ENCODE measurements at places on chromosomes 6 and 20.

DNA sequence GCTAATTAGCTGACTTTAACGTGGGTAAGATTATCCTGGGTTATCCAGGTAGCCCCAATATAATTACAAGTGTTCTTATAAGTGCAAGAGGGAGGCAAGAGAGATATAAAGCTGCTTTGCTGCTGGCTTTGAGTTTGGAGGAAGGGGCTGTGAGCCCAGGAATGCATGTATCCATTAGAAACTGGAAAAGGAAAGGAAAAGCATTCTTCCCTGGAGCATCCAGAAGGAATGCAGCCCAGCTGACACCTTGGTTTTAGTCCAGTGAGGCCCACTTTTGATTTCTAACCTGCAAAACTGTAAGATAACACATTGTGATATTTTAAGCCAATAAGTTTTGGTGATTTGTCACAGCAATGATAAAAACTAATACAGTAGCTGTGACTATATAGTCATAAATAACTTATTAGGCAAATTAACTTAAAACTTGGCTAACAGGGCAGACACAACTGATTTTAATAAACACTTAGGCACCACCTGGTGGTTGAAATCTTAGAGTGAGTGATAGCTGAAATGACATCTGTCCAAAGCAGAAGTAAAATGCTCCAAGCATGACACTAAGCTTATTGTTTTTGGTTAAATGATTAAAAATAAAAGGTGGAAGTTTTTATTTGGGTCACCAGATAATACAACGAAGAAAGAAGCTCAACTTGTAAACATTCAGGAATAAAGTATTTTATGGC lies 35.6 kb downstream of the ADGRF4 start:
- DNase-seq: no peak

DNA sequence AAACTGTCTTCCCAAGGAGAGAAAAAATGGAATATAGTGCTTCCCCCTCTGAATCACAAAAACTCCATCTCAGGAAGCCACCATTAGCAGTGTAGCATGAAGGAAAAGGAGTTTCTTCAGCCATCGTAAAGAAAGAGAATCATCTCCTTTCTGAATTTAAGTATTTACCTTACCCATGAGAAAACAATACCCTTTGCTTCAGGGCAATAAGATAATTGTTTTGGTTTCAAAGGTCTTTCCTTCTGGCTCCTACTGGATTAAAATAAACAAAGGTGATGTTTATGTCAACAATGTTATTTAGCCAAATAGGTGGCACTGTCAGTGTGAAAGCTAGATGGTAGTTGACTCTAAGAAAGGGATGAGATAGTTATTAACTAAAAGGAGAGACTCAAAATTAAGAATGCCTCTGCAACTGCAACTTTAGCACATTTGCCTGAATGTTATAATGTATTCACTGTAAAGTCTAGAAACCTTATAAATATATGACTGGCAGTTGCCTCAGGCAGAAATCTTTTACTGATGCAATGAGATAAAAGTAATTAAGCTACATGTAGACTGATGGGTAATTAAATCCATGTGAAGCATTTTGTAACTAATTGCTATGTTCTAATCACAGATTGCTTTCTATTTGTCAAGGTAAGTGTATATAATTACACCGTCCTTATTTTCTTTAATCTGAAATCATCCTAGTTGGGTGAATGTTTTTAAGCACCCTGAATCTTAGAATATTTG lies 399.0 kb downstream of the CDKAL1 start:
- no peak for DNase-seq

DNA sequence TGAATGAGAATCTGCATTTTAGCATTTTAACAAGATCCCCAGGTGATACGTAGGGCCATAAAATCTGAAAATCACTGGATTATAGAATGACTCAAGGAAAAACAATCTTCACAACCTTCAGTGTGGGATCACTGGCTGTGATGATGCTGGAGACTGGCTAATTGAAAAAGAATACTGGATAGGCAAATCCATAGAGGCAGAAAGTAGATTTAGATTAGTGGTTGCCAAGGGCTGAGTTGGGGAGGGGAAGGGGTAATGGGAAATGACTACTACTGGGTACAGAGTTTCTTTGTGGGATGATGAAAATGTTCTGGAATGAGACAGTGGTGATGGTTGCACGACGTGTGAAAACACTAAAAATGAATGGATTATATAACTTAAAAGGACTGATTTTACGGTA lies 84.1 kb downstream of the CDK19 start:
- DNase-seq: no peak

GRCh38 chr6:133835901-133836300 lies 53.0 kb upstream of the TCF21 start:
- DNase-seq: no peak

GRCh38 chr6:2579241-2579761 lies 171.4 kb downstream of the MYLK4 start:
- no peak for DNase-seq

DNA sequence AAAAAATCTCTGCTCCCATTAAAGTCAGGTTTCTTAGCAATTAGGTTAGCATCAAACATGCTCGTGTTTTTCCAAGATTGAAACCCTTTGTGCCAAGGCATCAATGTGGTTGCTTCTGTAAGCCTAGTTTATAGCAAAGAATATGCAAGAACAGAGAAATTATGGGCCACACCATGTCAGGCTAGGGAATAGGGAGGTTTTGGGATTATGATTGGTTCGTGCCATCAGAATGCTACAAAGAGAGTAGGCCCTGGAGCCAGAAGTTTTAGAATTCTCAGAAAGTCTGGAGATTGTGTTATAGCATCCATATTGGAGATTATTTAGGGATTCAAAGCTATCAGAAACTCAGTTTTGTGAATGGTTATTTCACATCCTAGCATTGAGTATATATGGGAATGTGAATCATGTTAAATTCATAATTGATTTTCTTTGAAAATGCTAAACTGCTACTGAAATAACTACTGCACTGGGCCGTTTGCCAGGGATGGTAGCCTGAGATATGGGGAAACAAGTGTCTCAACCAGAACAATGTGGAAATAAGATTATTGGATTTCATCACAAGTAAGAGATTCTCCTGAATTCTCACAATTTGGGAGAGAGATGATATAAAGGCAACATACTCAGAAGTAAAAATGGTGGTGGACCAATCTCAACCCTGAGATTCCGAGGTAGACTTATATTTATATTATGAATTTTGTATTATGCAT lies 45.3 kb downstream of the ZNF292 start:
- no peak for DNase-seq

DNA sequence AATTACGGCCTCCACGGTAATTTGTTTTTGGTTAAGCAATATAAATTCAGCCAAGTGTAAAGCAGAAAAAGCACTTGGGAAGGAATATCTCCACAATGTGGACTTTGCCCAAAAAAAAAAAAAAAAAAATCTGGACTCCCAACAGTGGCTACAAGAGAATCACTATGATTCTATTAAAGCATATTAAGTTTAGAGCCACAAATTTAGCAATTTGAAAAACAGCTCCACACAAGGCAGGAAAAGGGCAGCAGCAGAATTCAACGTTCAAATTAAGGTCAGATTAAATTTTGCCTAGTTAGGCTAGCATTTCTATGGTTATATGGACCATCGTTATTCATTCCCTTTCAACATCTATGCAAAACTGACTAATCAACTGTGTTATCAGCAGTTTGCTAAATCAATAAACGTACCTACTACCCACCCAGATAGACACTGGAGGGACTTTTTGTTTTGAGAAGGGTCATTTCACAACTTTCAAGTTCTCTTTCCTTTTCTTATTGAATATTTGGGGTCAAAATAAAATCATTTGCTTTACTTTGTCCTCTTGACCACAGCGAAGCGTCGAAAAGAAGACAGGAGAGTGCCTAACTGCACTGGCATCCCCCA lies 1.0 kb downstream of the MCM9 start:
- DNase-seq: no peak

DNA sequence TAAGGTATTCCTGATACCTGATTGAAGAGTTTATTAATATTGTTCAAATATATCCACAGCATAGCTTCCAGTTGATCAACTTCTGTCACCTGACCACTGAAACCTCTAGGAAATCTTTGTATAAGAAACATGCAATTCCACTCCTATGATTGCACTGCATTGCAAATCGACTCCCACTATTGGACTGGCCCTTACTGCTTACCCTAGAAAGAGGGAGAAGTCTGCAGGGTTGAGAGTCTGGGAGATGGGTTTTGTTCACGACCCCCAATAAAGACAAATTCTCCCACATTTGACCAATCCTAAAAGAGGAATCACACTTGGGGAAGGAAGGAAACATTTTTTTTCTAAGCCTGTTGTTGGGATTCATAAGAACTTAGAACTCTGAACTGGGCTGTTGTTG lies 43.7 kb downstream of the TNFRSF21 start:
- DNase-seq: no peak

- no peak for DNase-seq
Measured at GRCh38 chr6:17820055-17820454, 113.3 kb upstream of the NUP153 start.

DNA sequence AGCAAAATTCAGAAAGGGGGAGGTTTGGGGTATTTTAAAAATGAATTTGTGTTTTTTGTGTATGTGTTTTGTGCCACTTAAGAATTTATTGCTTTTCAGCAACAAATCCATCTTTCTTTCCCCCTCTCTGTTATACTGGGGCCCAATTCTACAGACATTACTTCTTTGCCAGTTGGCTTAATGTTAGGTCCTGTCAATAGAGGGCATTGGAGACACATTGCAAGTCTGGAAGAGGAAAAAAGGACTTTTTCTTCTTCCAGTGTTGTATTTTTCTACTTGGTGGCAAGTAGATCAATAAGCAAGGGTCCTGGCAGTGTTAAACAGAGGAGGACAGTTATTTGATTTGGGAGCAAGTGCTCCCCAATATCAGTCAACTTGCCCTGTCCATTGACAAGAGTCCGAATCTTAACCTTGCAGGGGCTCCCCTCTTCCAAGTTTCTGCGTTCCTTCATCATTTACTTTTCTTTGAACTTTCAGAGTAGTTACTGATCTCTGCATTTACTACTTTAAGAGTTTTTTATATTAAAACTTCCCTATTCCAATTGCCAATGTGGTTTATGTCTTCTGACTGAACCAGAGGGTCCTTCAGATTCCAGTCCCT lies 23.4 kb downstream of the SCML4 start:
- no peak for DNase-seq

- no peak for DNase-seq
Measured at GRCh38 chr6:79431537-79431933, 105.7 kb downstream of the LCA5 start.

- no peak for DNase-seq
Measured at GRCh38 chr20:36806049-36806448, 32.5 kb upstream of the DSN1 start.

DNA sequence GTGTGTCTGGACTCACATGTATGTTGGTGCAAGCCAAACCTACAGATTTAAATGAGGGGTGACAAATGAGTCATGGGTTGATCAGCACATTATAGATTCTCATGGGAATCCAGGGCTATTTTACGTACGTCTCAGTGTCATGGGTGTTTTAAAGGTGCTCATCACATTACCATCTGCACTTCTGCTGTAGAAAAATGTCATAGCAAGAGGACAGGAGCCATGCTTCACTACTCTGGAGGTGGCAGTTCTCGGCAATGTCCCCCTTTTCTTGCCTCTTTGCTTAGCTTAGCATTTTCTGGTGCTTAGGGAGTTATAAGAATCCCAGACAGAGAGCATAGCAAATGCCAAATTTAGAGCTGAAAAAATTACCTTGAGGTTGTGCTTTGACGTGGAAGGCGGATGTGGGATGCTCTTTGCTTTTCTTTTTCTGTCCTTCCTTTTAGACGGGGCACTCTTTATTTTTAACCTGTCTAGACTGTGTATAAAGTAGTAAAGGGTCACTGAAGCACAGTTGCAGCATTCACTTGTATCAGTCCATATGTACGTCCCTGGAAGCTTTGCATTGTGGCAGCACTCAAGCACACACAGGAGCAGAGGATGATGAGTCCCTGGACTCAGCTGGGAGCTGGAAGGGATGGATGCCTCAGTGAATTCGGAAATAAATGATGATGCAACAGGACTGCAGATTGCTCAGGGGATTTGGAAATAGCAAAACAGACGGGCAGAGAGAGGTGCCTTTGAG lies 139.7 kb downstream of the SYNDIG1 start:
- no peak for DNase-seq

GRCh38 chr20:42118409-42119125 lies 500.4 kb upstream of the CHD6 start:
- no peak for DNase-seq

DNA sequence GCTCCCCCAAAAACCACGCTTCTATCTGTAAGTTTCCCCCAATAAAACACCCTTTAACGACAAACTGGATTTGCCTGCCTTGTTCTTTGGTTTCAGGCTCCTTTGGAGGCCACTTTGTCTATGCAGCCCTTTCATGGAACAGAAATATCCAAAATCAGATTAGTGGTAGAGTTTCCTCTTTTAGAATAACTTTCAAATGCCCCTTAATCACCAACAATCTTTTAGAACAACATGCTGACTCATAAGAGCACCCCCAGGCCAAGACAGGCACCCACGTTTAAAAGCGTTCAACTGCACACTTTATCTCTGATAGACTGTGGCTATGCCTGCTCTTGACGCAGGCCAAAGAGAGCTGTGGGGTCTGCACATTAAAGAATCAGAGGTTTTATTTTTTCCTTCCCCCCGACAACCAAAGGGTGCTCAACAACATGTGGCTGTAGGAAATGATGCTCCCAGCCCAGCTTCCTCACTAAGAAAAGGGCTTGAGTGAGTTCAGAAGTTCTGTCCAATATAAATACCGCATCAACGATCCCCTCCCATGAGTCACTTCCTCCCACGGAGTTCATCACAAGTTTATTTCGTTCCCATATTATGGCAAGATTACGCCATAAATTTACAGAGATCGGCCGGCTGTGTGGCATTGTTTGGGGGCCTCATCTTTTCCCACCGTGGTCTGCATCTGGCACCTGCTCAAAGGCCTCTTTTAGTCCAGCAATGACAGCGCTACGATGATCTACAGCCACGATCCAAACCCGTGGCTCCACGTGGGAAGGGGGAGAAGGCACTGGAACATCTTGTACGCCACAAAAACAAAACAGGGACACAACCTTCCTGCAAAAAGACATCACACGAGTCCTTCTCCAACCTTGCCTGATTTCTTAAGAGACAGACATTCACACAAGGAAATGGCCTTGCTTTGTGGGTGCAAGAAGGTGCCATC lies 88.8 kb upstream of the NFATC2 start:
- peak; percentile 77 for DNase-seq

- no peak for DNase-seq
Measured at GRCh38 chr20:57746832-57747404, 37.1 kb upstream of the PMEPA1 start.

GRCh38 chr6:89404512-89404911 lies 7.6 kb downstream of the RRAGD start:
- no peak for DNase-seq

DNA sequence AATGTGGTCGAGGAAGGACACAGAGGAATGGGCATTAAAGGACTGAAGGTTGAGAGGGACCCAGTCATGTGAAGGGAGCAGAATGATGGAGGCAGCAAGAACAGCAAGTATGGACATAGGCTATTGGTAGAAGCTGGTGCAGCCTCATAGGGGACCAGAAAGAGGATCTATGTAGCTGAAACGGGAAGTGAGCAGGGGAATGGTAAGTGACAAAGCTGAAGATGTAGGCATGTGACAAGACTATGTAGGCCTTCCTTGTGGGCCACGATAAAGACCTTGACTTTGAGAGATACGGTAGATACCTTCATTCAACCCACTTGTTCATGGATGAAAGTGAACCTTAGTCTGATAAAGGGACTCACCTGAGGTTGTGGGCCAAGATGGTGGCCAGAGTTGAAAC lies 3.5 kb downstream of the CTNNBL1 start:
- no peak for DNase-seq

- peak; percentile 17 for DNase-seq
Measured at GRCh38 chr6:29696147-29697125, 15.5 kb upstream of the ZFP57 start.

Data from activated CD4-positive, alpha-beta T cell treated with anti-CD3 and anti-CD28 coated beads, Interleukin-2, Interleukin-6, amounts not matched to agents 100 ng/mL and 50 ng/mL, durations not matched to agents 16 hours and 8 hours (primary cell).